ENCODE measurements at places on chromosomes 7 and 10. TPM values are rescaled to one million over a fixed set of nuclear protein-coding genes. Genes with fewer than 3 reads are reported as not detected.

The ADAM22 gene
- 1.9 TPM for total RNA-seq

The PRR15 gene
- not detected for total RNA-seq

The CYP3A7 gene
- not detected for total RNA-seq

The PRRT4 gene
- total RNA-seq, result not detected

The AKR1C4 gene
- total RNA-seq, result not detected

The NODAL gene
- not detected for total RNA-seq

The LAMB4 gene
- not detected for total RNA-seq

The MBL2 gene
- total RNA-seq, result not detected

The TEX47 gene
- not detected for total RNA-seq

The ITGB8 gene
- 1.3 TPM for total RNA-seq

The COMTD1 gene
- 22.3 TPM for total RNA-seq

The C10orf143 gene
- 2.9 TPM for total RNA-seq

The TMEM72 gene
- not detected for total RNA-seq

The NKX6-2 gene
- not detected for total RNA-seq

The HOXA10 gene
- total RNA-seq, result 0.88 TPM

The IKZF1 gene
- 290 TPM for total RNA-seq

The FEZF1 gene
- total RNA-seq, result not detected

Data from natural killer cell treated with Interleukin-12 subunit alpha and Interleukin-12 subunit beta and Interleukin-15 and Interleukin-18, amount 100 ng/mL, for 72 hours (primary cell).